ENCODE measurements at places on chromosomes 1 and 21.

GRCh38 chr1:55063577-55063942 is 24.2 kb downstream of the PCSK9 start:
- no peak for DNase-seq

DNA sequence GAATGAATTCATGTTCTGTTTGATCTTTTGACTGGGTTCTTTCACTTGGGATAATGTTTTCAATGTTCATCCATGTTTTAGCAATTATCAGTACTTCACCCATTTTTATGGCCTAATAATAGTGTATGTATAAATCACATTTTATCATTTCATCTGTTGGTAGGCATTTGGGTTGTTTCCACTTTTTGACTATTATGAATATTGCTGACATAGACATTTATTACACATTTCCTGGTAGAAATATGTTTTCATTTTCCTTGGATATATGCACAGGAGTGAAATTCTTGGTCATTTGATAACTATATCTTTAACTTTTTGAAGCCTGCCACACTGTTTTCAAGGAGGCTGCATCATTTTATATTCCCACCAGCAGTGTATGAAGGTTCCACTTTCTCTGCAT is 79.8 kb downstream of the AXDND1 start:
- no peak for DNase-seq

GRCh38 chr1:240094041-240094722 is 2.5 kb downstream of the FMN2 start:
- DNase-seq, result no peak

- no peak for DNase-seq
These were observed 42.1 kb downstream of the PHACTR4 start for GRCh38 chr1:28411656-28412055.

GRCh38 chr21:15732290-15732995 is 2.7 kb downstream of the USP25 start:
- peak; percentile 90 for DNase-seq

DNA sequence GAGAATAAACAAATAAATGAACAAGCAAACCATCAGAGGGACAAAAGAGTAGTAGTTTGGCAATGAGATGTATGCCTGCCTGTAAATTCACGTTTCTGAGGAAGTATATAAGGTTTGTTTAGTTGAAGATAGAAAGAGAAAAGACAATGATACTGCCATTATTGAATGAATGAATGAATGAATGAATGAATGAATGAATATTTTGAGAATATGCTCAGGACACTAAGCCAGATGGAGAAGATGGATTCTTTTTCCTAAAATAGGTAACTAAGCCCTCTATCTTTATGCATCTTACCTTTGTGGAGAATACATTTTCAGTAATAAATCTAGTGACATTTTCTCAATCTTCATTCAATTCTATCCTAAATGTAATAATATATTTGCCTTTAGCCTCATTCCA is 49.4 kb downstream of the SLC35A3 start:
- no peak for DNase-seq

DNA sequence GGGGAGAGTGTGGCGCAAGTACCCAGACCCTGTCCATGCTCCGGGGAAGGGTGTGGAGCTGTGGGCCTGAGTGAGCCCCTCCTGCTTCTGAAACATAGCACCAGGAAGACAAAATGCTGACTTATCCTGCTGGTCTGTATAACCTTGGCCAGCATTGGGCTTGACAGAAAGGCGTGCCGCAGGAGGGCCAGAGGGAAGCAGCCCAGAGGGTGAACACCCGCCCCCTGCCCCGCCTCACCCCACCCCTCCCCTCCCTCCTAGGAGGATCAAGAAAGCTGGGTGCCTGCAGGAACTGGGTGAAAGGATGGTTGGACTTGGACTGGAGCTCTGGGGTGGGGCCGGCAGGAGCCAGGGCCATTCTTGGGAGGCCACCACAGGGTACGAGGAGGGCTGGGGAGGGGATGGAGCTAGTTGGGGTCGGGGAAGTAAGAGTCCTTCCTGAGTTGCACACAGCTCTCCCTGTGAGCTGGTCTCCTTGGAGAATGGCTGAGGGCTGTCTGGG is 27.1 kb downstream of the PTPRF start:
- no peak for DNase-seq

GRCh38 chr1:199510314-199510713 is 517.2 kb upstream of the NR5A2 start:
- no peak for DNase-seq

GRCh38 chr1:223645903-223646302 is 19.6 kb downstream of the CAPN8 start:
- no peak for DNase-seq

GRCh38 chr1:243482141-243483022 is 226.5 kb downstream of the SDCCAG8 start:
- no peak for DNase-seq

GRCh38 chr1:110768605-110769004 is 93.9 kb upstream of the KCNA3 start:
- DNase-seq, result no peak

DNA sequence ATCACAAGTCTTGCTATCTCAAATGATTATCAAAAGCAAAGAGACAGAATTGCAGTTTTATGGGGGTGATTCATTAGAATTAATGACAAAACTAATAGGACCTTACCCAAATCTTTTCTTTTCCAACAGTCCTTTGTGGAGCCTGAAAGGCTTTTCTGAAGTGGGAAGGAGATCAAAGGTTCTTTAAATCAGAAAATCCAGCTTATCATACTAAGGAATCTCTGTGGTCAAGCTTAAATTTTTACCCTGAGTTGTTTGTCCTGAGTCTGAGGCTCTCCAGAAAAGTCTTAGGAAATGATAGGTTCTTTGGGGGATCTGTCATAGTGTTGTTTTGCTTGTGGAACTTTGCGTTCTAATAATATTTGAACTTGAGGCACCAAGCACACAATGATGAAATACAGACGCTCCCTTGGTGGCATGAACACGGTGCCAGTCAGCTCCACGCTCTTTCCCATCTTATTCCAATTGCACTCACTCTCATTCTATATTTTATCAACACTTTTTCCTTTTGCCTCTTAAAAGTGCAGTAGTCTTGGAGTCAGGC is 38.0 kb upstream of the COL24A1 start:
- DNase-seq, result no peak

GRCh38 chr1:41619511-41620364 is 135.3 kb upstream of the EDN2 start:
- DNase-seq, result peak; percentile 61

DNA sequence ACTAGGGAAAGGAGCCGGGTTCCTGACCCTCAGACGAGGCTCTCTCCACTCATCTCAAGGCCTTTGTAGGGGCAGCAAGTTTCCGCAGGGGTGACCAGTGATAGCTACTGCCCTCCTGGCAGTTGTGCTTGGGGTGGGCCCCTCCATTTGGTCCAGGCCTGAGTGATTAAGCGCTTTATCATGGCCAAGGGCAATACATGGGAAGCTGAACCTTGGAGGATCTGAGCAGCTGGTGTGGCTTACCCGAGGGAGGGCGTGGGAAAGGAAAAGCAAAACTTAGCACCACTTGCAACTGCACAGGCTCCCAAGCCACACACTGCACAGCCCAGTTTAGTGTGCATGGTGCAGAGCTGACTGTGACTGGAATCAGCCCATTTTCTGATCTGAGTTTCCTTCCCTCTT is 47.8 kb downstream of the GADD45A start:
- peak; percentile 46 for DNase-seq

GRCh38 chr1:75727571-75727970 is 3.1 kb downstream of the ACADM start:
- DNase-seq, result no peak

DNA sequence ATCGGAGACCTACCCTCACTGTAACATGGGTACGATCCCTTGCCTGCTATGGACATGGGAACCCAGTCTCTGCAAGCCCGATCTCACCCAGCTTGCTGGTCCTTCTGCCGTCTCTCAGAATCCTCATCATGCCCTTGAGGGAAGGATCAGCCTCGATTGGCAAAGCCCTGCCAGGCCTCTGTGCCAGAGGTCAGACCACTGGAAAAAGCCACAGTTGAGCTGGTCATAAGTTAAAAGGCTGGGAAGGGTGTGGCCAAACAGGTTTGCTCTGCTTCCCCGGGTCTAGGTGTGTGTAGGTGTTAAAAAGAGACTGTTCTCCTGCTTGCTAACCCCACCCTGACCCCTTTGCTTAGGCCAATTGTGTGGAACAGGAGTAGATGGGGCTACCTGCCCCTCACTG is 19.5 kb upstream of the PADI3 start:
- no peak for DNase-seq

GRCh38 chr1:172727956-172728603 is 69.2 kb downstream of the FASLG start:
- DNase-seq, result peak; percentile 87

DNA sequence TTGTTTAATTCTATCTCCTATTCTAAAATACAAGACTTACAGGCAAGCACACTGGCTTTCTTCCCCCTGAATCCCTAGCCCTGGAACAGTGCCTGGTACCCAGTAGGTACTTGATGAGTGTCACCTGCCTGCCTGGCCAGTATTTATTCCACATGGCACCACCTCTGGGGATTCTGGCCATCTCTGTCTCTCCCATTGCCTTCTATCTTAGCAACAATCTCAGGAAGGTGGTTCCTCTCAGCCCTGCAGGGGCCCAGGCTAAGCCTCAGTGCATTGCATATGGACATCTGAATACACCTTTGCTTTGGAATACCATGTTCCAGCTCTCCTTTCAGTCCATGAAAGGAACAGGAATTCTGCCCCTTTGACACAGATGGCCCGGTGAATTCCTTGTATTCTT is 81.0 kb downstream of the HIVEP3 start:
- no peak for DNase-seq

GRCh38 chr1:30267856-30268255 is 455.5 kb downstream of the MATN1 start:
- DNase-seq, result no peak

- peak; percentile 29 for DNase-seq
These were observed 75.0 kb upstream of the MACF1 start for GRCh38 chr1:39129514-39129913.

- DNase-seq, result no peak
These were observed 108.0 kb upstream of the DPYD start for GRCh38 chr1:98028800-98029199.

DNA sequence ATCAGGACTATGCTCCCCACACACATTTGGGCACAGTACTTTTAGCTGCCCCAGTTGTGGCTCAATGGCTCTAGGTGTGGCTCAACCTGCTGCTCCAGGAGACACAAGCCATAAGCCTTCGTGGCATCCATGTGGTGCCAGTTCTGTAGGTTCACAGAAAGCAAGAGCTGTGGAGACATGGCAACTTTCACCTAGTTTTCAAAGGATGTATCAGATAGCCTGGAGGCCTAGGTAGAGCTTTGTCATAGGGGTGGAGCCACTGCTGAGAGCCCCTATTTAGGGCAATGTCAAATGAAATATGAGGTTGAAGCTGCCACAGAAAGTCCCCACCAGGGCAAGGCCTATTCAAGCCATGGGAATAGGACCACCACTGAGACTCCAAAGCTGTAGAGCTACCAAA is 210.5 kb downstream of the LMO4 start:
- no peak for DNase-seq

- no peak for DNase-seq
These were observed 1.1 kb downstream of the HTR6 start for GRCh38 chr1:19665496-19666465.

DNA sequence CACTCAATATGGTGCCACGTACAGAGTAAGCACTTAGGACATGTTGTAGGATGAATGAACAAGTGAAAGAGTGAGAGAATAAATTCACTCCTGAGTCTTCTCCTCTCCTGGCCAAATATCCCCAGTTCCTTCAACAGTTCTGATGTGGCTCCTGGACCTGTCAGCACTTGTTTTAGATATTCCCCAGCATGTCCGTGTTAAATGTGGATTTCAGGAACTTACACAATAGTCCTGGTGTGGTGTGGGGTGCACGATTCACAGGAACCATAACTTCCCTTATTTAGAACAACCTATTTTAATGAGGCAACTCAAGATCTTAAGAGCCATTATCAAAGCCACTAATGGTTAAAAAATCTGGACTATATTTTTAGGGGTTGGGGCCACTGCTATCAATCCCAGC is 39.0 kb upstream of the MYSM1 start:
- no peak for DNase-seq

- DNase-seq, result no peak
These were observed 53.0 kb downstream of the IER5 start for GRCh38 chr1:181141431-181141910.

DNA sequence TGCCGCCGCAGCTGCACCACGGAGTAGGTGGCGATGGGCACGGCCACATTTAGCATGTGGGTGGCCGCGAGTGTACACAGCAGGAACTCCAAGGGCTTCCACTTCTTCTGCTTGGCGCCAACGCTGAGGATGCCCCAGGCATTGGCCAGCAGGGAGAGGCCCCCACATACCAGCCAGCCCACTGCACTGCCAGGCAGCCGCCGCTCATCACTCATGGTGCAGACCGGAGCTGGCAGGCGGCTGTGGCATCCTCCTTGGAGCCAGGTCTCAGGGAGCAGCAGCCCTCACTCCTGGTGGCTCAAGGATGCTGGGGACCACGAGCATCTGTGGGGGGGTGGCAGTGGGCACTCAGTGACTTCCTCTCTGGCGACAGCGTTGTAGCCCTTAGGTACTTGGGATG is 6.2 kb downstream of the GPR153 start:
- no peak for DNase-seq

DNA sequence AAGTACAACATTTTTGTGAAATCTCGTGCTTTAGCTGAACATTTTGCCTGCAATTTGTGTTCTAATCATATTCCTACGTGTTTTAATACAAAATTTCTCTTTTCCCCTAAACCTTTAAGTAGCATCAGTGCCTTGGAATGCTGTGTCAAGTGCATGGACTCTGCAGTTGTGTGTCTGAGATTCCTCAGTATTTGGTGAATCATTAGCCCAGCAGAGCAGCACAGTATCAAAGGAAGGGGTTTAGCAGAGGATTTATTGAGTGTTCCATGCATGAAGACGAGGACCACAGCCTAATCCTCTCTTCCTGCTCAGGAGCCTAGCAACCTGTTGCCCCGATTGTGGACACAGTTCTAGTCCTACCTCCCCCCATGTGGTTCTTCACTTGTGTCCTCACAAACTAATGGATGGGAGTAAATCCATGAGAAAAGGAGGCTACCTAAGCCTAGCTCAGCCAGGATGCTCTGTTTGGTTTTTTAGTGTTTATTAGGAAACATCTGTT is 29.3 kb upstream of the PCP4 start:
- DNase-seq, result no peak

GRCh38 chr1:87583459-87583858 is 254.8 kb downstream of the LMO4 start:
- DNase-seq, result peak; percentile 19

DNA sequence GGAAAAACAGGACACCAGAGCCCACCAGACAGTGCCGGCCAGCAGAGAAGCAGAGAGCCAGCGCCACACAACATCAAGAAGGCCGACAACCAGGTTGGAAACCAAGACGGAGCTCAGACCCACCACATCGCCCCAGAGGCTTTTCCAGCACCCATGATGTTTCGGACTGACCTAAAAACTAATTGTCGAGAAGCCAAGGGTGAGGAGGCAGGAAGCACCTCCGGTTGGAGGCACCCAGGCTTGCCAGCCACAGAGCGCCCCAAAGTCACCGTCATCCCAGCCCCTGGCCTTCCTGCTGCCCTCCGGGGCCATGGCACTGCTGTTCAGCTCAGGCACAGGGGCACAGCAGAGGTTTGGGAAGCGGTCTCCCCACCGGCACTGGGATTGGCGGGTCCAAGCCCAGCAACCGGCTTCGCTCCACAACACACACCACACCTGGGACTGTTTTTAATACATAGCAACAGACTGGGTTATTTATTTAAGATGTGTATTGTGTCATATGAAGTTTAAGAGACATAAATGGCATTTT is 67.2 kb downstream of the SLC37A1 start:
- DNase-seq, result no peak
